ENCODE measurements at places on chromosomes 2 and 18. TPM values are rescaled to one million over a fixed set of nuclear protein-coding genes. Genes with fewer than 3 reads are reported as not detected.

ANKRD53 gene
- not detected for total RNA-seq

DCC gene
- 0.48 TPM for total RNA-seq

DNAH7 gene
- total RNA-seq, result 0.91 TPM

QPCT gene
- 5.3 TPM for total RNA-seq

XDH gene
- total RNA-seq, result 44.4 TPM

EVA1A gene
- 0.25 TPM for total RNA-seq

SERPINB13 gene
- not detected for total RNA-seq

CAPN13 gene
- 31.2 TPM for total RNA-seq

SOCS6 gene
- 54.8 TPM for total RNA-seq

ABCG8 gene
- 0.48 TPM for total RNA-seq

SH2D6 gene
- 1.6 TPM for total RNA-seq

MC2R gene
- not detected for total RNA-seq

RAB31 gene
- 4.7 TPM for total RNA-seq

DNA sequence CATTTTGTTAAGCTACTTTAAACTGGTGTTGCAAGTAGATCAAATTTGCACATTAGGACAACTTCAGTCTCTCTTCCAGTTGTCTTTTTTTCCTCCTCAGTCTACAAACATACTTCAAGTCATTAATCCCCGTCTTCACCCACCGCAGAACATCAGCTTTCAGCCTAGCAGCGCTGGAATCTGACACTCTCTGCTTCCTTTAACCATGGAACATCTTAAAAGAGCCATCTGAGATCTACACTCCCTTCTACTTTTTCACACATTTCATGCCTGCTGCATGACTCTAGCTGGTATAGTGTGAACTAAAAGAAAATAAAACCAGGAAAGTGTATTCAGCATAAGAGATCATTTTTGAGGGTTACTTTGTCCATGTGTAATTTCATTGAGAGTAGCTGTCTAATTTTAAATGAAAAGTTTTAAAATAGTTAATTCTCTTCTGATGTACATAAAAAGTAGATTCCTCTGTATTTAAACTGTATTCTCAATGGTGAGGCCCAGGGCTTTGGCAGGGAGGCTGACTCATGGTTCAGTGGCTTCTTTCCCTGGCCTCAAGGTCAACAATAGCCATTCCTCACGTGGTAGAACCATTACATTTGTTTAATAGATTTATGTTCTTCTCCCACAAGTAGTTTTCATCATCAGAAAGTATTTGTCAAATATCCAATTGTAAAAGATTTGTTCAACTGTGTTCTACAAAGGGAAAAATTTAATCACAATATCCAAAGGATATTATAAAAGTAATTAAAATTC lies 16.5 kb downstream of the SGPP2 start:
- DNase-seq, result no peak

GRCh38 chr2:212979799-212980198 lies 171.6 kb downstream of the IKZF2 start:
- DNase-seq, result no peak

DNA sequence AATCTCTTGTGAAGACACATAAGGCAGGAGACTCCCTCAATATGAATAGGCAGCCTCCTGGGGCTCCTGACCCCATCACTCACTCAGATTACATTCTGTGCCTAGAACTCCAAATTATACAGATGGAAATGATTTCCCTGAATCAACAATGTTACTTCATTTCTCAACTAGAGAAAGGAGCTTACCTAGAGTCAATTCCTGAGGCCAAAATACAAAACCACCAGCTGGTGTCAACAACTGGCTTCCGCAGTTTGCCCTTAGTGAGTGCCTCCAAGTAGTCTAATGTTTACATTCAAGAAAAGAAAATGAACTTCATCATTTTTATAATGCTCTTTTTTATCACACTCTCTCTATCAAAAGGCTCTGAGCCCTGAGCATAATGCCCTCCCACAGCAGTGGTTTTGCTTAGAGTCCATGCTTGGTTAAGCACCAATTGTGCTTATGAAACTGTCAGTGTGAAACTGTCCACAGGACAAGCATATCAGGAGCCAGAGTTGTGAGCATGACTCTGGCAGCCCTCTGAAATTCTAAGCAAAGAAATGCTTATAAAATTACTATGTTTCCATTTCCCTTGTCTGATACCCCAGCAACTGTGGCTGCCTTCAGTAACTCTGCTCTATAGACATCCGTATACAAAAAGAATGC lies 305.7 kb upstream of the PKDCC start:
- no peak for DNase-seq

DNA sequence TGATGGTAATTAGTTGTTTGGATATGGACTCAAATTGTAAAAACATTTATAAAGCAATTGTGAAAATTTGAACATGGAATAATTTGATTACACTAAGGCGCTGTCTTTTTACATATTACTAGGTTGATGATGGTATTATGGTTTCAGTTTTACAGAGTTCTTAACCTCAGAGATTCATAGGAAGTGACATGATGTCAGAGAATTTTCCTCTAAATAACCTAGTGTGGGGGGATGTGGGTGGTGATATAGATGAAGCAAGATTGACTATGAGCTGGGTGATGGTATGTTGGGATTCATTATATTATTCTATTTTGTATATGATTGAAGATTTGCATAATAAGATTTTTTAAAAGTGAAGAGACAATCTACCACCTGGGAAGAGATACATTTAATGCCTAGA lies 45.9 kb upstream of the ATP5MC3 start:
- DNase-seq, result no peak

DNA sequence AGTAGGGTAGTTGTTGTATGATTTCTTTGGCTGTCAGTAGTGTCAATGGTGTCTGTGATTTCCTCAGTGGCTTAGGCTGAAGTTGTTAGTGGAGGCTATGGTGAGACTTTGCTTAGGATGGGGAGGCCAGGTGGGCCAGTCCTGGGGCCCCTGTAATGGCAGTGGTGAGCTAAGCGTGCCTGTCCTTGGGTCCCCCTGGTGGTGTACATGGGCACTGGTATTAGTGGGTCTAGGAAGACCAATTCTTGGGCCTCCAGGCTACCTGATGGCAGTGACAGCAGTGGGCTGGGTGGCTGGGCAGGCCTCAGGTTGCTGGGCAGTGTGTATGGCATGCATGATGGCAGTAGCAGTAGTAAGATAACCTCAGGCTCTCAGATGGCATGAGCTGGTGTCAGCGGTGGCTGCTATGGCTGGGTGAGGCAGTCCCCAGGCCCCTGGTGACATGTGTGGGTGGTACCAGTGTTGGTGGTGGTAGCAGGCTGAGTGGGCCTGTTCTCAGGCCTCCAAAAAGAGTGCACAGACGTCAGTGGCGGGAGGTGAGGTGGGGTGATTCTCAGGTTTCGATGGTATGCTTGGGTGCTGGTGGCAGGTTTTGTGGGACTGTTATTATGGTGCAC lies 103.2 kb downstream of the KLHL14 start:
- DNase-seq, result no peak

GRCh38 chr2:52343706-52344266 lies 1311.9 kb upstream of the NRXN1 start:
- DNase-seq, result no peak

- no peak for DNase-seq
Measured at GRCh38 chr18:22933966-22934423, 867 bp downstream of the RBBP8 start.

DNA sequence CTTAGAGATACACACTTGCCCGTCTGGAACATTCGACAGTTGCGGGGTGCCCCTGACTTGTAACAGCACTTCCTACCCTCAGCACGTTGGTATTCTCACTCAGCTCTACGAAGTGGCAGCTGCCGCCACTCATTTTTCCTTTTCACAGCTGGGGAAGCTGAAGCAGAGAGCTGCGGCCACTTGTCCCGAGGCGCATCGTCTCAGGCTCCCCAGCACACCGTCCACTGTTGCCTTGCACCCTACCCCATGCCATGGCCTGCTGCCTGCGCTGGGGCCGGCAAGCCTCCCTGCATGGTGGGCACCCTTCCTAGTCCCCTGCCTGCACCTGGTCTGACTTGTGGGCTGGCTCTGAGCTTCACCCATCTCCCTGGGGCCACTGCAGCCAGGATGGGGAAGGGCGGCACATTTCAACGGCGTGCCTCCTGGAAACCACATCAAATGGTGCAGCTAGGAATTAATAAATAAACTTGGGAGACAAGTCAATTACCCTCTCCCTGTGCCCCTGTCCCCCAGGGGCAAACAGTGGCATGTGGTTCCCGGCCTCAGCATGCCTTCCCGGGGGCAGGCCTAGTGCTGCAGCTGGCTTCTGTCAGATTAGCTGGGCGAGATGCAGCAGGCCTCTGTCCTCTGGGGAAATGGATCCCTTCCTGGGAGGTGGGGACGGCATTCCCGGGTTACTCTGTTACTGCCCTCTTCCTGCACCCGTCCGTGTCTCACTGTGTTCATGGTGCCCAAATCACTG lies 64.7 kb upstream of the HAAO start:
- no peak for DNase-seq

DNA sequence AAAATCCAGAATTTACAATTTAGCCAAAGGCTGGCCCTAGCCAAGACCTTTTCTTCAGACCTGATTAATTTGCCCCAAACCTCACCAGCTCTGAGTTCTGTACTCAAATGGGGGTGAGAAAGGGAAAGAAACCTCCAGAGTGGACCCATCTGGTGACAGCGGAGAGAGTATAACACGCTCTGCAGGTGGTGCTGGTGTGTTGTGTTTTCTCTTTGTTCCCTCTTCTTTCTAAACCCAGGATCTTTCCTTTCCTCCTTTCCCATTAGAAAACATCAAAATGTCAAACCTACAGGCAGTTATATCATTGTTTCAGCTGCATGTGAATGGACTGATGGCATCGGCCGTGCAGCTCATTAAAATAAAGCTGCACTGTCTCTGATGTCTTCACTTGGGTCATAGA lies 253.2 kb upstream of the SP5 start:
- DNase-seq, result no peak

DNA sequence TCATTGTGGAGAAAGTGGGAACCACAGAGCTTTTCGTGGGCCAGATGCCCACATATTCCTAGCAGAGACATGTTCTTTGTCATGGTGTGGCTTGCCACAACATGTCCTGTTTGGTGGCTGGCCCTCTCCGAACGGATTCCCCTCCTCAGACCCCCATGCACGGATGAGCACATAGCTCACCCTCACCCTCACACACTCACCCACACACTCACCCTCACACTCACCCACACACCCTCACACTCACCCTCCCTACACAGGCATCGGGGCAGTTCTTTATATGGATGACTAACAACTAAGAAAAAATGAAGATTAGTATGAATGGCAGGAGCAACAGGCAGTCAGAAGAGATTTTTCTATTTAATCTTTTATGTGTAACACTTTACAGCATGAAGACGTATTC lies 149.9 kb downstream of the ZNF236 start:
- DNase-seq, result no peak

DNA sequence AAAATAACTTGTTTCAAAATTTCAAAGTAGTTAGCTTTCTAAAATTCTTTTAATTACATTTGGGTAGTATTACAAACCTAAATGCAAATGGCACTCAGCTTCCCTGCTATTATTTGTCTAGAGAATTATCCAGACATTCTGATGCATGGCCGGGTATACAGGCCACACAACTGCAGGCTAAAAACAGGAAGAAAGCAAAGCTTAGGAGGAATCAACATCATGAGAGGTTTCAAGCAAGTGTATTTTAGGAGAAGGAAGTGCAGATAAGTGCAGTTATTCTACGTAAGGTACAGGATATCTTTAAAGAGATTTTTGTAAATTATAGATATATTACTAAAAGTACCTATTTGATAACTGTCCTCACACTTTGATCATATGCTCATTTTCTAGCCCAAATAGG lies 46.8 kb upstream of the RNU4ATAC start:
- DNase-seq, result no peak

- no peak for DNase-seq
Measured at GRCh38 chr18:46485675-46486194, 171.3 kb downstream of the LOXHD1 start.

DNA sequence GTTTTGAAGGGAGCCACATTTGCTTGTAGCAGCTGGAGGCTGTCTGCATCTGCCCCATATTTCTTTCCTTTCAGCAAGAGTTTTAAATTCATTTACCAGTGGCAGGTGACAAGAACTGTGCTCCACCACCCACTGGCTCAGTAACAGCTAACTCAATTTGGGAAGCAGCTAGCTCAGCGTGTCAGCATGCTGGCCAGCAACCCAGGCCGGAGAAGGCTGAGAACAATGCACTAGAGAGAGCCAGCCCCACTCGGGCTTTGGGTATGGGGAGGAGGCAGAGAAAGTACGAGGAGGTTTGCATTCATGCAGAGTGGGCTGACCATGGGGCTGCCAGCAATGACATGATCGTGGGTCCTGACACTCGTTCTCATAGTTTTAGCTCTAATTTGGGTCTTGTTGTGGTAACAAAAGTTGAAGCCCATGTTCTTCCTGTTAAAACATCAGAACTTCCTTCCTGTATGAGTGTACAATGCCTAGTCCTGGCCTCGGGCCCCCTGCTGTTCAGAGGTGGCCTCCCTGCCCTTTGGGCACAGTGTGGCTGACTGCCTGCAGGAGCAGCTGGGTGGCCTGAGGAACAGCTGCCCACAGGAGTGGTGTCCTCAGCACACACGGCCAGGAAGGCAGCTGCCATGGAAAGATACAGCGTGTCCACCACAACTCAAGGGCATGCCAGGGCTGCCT lies 23.0 kb downstream of the CDC42EP3 start:
- DNase-seq, result no peak

GRCh38 chr2:101415884-101416283 lies 28.6 kb upstream of the CREG2 start:
- no peak for DNase-seq

GRCh38 chr2:3146175-3146574 lies 231.4 kb downstream of the EIPR1 start:
- DNase-seq, result no peak

- DNase-seq, result no peak
Measured at GRCh38 chr2:183248866-183249567, 124.8 kb downstream of the NUP35 start.

DNA sequence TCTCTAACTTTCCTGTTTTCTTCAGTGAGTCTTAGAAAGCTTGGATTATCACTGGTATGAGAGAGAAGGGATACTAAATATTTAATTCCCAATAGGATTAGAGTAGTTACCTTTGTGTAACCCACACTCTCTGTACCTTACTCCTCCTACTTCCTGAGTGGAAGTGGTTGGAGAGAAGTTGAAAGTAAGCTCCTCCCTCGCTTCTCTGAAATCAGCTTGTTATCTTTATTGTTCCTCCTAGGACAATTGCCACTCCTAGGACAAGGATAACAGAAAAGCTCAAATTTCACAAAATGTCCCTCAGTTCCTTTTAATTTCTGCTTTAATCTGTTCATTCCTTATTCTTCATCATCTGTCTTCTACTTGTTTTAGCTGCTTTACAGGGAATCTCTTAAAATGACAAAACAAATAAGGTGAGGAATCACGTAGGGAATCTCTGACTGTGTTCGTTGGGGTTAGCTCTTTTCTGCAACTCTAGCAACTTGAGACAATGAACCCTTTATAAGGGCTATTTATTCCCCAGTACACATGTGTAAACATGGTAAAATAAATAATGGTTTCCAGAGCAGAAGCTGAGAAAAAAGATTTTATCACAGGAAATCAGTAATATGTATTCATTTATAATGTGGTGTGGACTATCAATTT lies 8.6 kb downstream of the ITPRID2 start:
- DNase-seq, result no peak

DNA sequence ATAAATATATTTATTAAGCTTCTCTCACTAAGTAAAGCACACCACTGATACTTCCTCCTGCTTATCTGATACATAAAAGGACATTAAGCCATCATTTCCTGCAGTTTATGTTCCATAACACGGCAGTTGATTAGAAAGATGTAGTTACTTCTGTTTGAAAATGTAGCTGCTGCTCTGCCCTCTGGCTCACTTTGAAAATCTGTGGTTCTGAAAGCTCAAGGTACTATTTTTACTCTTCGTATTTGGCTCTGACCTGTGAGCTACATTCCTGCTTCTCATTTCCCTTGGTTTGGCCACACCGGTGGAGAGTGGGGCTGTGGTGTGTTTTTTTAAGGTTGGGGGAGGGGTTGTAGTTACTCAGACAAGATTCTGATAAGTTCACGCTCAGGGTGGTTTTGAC lies 12.8 kb upstream of the TTN start:
- DNase-seq, result no peak
